ENCODE measurements at places on chromosomes 12 and 14.
A peak's percentile ranks its signal among the peaks of the same experiment; 100 is the strongest.

DNA sequence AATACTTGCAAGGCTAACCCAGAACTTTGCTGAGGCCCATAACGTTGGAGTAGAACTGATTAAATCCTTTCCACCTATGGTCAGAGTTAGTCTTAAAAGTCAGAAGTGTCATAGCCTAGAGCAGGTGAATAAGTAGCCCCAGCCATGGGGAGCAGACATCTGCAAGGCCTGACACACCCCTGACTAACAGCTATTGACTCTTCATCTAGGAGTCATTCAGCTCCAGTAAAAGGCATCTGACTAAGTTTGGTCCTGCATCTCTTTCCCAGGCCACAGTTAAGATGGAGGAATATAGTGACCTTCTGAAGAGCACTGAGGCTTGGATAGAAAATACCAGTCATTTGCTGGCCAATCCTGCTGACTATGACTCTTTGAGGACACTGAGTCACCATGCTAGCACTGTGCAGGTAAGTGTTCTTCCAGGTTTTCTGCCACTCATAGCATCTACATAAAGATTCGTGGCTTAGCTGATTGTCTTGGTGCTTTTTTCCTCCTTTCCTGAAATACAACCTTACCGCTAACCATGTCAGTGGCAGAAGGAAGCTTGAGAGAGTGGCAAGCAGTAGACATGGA is 212.9 kb downstream of the ESR2 start:
- no peak for DNase-seq

GRCh38 chr14:93014058-93015023 is 91.4 kb downstream of the CHGA start:
- no peak for DNase-seq

DNA sequence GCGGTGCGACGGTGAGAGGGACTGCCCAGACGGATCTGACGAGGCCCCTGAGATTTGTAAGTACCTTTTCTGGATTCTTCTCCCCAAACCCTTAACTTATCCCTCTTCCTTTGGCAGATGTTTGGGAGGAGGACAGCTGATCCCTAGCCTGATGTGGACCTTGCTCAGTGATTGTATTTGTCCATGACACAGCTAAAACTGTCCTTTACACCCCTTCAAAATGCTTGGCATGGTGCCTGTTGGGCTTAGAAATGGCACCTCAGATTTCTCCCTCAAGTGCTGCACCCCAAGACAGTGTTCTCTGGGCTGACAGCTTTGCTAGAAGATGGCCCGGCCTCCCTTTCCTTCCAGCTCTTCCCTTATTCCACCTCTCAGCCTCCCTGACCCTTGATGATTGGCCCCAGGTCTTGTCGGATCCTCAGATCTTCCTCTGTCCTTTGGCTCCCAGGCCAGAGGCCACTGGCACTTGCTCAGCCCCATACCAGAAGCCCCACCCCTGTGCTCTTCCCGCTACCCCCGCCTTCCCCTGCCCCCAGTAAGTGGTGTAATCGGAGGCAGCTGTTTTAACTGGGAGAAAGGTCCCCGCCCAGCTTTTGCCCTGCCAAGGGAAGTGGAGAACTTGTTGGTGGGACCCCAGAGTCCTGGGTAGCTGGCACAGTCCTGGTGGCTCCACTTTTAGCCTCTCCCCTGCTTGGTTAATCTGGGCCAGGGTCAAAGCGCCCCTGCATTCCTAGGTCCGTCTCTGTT is 8.7 kb downstream of the LRP1-AS start:
- no peak for DNase-seq

GRCh38 chr12:73629893-73630831 is 907.5 kb upstream of the ATXN7L3B start:
- no peak for DNase-seq

- no peak for DNase-seq
These were observed 214.0 kb downstream of the CHST11 start for GRCh38 chr12:104670439-104671408.

GRCh38 chr12:103947871-103948555 is 17.7 kb upstream of the TDG start:
- no peak for DNase-seq

DNA sequence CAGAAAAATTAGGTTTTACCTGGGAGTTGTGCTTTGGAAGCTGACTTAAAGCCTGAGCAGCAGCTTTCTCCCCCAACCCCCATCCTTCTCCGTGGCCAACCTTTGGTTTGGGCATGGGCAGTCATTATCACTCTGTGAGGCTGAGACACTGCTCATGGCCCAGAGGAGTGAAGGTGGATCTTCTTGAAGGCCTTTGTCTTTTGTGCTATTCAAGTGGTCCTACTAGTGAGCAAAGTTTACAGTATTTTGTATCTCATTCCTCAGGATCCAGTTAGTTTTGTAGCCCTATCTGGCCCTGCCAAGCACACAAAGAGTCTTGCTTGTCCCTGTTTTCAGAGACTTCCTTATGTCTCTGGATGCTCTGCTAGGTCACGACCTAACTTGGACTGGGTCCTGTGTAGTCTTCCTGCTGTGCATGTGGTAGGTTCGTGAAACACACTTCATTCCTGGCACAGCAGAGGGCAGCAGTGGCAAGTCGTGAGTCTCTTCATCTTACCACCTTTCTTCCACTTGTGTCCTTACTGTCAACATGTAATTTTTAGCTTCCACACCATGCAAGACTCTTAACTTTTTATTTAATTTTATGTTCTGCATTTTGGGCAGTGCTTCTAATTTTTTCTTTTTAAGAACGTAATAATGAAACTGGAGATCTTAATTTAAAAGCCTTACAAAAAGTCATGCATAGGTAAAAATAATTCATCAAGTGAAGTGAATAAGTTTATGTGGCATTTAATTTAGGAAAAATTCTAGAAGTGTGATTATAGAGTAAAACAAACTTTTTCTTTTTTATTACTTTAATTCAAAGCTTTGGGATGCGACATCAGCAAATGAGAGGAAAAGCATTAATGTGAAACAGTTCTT is 53.7 kb downstream of the APAF1 start:
- DNase-seq = peak; percentile 11

- peak; percentile 91 for DNase-seq
These were observed 181.3 kb upstream of the FKBP4 start for GRCh38 chr12:2613326-2614073.

DNA sequence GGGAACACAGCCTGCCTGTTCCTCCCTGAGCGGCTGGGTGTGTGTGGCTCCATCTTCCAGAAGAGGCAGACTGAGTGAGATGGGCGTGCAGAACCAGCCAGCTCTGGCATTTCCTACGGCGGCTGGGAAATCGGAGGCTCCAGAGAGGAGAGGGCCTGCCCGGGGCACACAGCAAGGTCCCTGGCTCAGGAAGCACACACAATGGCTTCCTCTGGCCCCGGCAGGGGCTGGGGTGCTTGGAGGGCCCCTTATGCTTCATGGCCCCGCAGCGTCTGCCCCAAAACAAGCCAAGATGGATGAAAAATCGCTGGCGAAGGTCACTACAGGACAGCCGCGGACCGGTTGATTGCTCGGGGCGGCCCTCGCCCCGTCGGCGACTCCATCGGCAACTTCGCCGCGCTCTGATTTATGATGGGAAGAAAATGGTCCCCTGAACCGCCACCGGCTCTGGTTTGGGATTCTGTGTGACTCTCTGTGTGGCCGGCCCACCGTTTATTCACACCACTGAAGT is 191.5 kb upstream of the C14orf180 start:
- no peak for DNase-seq

- no peak for DNase-seq
These were observed 1381.7 kb upstream of the SEL1L start for GRCh38 chr14:82915381-82915780.

DNA sequence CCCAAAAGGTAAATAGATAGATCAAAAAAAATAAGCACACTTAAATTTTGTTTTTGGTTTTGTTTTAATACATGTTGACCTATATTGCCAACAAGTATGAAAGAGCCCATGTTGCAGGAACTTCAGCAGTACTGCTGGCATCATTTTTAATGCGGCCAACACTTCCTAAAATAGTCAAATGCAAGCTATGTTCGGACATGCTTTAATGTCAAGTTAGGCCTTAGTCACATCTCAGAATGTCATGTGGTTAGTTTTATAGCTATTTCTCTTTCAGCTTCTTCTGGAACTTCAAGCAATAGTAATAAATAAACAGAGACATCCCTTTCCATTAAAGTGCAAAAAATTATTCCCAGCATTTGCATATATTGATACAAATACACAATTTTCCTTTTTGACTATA is 153.4 kb downstream of the PIK3C2G start:
- DNase-seq = no peak

DNA sequence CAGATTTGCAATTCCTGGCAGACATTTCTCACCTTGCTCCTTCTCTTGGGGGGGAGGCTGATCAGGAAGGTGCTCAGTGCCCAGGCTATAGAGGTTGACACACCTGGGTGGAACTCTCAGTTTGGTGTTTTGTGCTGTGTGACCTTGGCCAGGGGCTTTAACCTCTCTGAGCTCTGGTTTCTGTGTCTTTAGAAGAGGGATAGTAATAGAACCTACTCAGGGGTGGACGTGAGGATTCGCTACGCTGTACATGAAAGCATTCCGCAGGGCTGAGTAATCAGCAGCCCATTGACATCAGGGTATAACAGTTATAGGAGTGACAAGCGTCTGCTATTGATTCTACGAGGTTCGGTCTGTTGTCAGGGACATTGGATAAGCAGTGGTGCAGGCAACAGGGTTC is 98.1 kb downstream of the PHETA1 start:
- no peak for DNase-seq

DNA sequence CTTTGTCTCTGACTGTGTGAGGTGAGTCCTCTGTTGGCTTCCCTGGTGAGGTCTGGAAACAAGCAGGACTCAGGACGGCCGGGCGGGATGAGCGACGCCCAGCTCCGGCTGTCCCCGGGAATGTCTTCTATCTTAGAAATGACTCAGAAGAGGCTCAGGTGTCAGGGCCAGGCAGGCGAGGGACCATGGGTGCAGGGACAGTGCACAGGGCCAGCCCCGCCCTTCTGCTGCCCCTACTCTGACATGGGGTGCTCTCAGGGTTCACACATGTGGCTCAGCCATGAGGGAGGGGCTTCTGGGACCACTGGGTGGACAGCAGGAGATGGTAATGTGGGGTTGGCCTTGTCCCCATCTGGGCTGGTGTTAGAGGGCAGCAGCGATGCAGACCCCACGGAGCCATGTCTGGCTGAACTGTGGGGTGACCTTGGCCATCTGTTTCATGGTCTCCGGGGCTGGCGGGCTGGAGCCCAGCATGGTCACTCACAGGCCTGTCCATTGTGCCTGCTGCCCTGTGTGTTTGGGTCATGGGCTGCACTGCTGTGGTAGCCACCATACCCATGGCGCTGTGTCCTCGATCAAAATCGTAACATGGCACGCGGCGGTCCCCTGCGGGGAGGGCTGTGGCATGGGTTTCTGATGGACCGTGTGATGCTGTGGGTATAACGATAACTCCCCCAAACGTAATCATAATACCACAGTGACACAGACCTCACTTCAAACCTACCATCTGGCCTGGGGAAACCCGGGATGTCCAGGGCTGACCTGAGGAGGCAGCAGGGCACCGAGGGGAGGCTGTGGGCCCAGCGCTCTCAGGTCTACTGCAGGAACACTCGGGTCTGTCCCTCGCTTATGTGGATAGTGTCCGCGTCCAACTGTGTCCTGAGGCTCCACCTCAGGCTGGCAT is 368.8 kb downstream of the TMEM121 start:
- no peak for DNase-seq

DNA sequence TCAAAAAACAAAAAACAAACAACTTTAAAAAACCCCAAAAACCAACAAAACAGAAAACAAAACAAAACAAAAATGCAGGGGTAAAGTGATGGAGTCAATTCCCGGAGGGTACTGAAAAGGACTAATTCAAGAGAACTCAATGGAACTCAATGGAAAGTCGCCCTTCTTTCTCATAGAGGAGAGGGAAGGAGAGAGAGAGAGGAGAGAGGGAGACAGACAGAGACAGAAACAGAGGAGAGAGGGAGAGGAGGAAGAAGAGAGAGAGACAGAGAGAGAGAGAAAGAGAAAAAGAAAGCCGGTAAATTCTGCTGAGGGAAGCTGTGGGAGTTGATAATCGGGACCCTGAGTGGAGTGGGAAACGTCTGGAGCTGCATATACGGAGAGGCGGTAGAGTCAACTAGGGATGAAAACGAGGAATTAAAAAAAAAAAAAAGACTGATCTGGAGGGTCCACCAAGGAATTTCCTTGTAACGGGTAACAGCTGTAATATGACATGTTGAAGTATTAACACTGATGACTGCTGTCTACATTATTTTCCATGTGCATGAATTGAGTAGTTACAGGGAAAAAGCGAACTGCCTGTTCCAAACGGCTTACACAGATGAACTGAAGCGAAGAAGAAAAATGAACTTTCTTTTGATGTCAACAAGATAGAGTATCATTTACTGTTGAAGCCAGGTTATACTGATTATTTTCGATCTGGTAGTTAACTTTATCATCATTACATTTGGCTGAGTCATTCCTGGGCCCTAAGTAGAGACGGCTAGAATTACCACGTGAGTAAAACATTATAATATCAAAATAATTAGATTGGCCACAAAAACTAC is 934 bp upstream of the ZC2HC1C start:
- peak; percentile 41 for DNase-seq

DNA sequence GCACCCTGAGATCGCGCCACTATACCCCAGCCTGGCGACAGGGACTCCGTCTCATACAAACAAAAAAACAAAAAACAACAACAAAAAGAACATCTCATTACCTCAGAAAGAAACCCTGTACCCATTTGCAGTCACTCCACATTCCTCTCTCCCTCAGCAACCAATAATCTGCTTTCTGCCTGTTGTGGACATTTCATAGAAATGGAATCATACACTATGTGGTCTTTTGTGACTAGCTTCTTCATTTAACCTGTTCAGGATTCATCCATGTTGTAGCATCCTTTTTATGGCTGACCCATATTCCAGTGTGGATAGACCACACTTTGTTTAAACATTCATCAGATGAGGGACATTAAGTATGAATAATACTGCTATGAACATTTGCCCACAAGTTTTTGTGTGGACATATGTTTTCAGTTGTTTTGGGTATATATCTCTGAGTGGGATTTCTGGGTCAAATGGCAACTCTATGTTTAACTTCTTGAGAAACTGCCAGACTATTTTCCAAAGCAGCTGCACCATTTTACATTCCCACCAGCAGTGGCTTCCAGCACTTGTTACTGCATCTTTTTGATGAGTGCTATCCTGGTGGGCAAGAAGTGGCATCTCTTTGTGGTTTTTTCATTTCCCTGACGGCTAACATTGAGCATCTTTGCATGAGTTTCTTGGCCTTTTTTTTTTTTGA is 5.9 kb upstream of the RCOR1 start:
- DNase-seq = peak; percentile 53

- DNase-seq = no peak
These were observed 13.4 kb downstream of the AGAP2 start for GRCh38 chr12:57724936-57725740.

- DNase-seq = no peak
These were observed 1.7 kb downstream of the RARG start for GRCh38 chr12:53230108-53230845.

- no peak for DNase-seq
These were observed 40.9 kb downstream of the PDE6H start for GRCh38 chr12:15013634-15014179.

All from AG04450 (cell line).